Ovary (tissue), 10 donors: ENCODE measurements at places on chromosomes 7 and 10. TPM values are rescaled to one million over a fixed set of nuclear protein-coding genes. Genes with fewer than 3 reads are reported as not detected.

DNA sequence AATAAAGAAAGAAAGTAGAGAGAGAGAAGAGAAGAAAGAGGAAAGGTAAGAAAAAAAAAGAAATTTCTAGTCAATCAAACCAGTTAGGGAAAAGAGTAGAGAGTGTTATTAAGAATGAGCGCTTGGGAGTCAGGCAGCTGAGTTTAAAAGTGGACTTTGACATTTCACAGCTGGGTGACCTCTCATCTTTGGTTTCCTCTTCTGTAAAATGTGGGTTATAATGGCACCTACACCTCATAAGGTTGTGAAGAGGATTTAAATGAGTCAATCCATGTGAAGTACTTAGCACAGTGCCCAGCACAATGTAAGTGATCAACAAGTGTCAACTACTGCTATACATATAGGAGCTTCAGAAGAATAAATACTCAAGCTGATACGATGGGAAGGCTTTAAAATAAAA lies 12.2 kb downstream of the HOXA1 start:
- DNase-seq, result no peak
- H3K36me3 ChIP-seq, result no peaks in the 10 kb centered on the region
- no peak overlapping the region for H3K27ac ChIP-seq
- no peak overlapping the region for H3K4me3 ChIP-seq
- no peaks in the 10 kb centered on the region for H3K4me1 ChIP-seq

DNA sequence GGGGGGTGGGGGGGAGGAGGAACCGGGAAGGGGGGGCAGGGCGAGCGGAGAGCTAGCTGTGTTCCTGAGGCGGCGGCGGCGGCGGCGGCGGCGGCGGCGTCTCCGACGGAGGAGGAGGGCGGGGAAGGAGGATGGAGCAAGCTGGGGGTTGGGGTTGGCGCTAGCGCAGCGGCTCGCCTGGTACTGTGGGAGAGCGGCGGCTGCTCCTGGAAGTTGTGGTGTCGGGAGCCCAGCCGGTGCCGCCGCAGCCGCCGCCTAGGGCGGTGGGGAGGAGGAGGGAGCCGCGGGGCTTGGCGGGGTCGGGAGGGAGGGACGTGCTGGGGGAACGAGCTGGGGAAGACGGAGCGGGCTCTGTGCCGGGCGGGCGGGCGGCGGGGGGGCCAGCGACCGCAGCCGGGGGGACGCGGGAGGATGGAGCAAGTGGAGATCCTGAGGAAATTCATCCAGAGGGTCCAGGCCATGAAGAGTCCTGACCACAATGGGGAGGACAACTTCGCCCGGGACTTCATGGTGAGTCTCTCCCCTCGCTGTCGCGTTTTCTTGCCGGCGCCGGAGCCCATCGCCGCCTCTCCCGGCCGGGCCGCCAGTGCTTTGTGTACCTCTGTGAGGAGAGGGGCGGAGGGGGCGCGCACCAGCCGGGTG lies at the start of gene PTPN12:
PTPN12 (plus strand) TSS at position 160 of the 642 bp plus-strand sequence; CDS start at position 412, 252 bp downstream.
- DNase-seq, result peak; percentile 83
- no peaks in the 10 kb centered on the region for H3K36me3 ChIP-seq
- peak within 1 kb of the TSS; percentile 88 for H3K27ac ChIP-seq
- peak within 1 kb of the TSS; percentile 92 for H3K4me3 ChIP-seq

DNA sequence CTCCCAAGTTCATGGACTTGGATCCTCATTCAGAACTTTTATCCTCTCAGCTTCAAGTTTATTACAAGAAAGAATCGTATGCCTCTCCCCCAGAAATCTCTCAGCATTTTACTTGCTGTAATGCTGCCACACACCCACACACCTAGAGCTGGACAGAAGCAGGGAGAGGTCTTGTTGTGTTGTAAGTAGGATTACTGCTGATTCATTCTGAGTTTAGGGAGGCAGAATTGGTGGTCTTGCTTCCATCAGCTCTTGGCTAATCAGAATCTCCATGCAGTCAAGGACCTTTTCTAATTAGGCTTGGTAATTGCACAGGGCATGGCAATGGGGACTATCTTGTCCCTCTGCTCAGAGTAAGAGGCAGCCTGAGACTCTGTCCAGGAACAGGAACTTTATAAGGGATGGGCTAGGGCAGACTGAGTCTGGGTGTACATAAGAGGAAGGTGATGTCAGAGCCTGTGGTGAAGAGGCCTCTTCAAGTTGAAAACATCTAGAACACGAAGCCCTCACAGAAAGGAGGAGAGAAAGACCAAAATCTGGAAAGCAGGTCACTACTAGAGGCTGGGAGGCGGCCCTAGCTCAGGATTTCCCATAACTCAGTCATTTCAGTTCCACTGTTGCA lies 7.0 kb upstream of the PTPRE start:
- H3K27ac ChIP-seq, result no peak overlapping the region
- H3K27me3 ChIP-seq, result no peaks in the 10 kb centered on the region
- no peaks in the 10 kb centered on the region for H3K36me3 ChIP-seq
- no peak overlapping the region for H3K4me3 ChIP-seq
- DNase-seq, result no peak

GRCh38 chr10:62073429-62073828 lies 171.9 kb downstream of the ARID5B start:
- DNase-seq, result no peak
- H3K4me1 ChIP-seq, result peaks cover 23% of the 10 kb centered on the region
- H3K36me3 ChIP-seq, result no peaks in the 10 kb centered on the region
- H3K27ac ChIP-seq, result peak overlapping the region; percentile 13
- H3K4me3 ChIP-seq, result no peak overlapping the region

DNA sequence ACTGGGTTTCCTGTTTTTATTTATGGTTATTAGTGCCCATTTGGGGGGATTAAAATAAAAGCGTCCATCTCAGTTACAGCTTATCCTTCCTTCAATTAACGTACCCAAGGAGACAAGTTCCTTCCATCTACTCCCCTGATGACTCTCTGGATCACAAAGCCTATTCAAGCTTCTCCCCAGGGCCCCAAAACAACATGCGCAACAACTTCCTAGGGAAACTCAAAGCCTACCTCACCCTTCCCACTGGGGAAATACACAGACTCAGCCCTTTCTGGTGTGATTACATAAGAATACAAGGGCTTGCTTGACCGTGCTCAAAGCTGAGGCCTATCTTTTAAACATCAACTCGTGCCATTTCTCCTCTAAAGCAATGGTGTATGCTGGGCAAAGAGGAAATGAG lies 112.4 kb downstream of the CDK6 start:
- H3K4me1 ChIP-seq, result peaks cover 3% of the 10 kb centered on the region
- no peaks in the 10 kb centered on the region for H3K36me3 ChIP-seq
- no peak overlapping the region for H3K27ac ChIP-seq
- no peak for DNase-seq
- no peak overlapping the region for H3K4me3 ChIP-seq

- H3K4me1 ChIP-seq, result no peaks in the 10 kb centered on the region
- no peaks in the 10 kb centered on the region for H3K27me3 ChIP-seq
- no peak overlapping the region for H3K27ac ChIP-seq
These were observed 103.9 kb upstream of the TNS3 start for GRCh38 chr7:47685712-47686376.

GRCh38 chr7:30595436-30596013 lies 847 bp downstream of the GARS1 start:
- DNase-seq, result no peak
- no peaks in the 10 kb centered on the region for H3K27me3 ChIP-seq
- peaks cover 3% of the 10 kb centered on the region for H3K4me1 ChIP-seq
- no peaks in the 10 kb centered on the region for H3K36me3 ChIP-seq
- H3K27ac ChIP-seq, result peak overlapping the region; percentile 76

NAT16 gene
- not detected for total RNA-seq
